Fibroblast of skin of left biceps (primary cell): ENCODE measurements at places on chromosomes 2 and 18.
A peak's percentile ranks its signal among the peaks of the same experiment; 100 is the strongest.

- DNase-seq: no peak
These were observed 217.5 kb upstream of the SOX11 start for GRCh38 chr2:5474716-5475115.

DNA sequence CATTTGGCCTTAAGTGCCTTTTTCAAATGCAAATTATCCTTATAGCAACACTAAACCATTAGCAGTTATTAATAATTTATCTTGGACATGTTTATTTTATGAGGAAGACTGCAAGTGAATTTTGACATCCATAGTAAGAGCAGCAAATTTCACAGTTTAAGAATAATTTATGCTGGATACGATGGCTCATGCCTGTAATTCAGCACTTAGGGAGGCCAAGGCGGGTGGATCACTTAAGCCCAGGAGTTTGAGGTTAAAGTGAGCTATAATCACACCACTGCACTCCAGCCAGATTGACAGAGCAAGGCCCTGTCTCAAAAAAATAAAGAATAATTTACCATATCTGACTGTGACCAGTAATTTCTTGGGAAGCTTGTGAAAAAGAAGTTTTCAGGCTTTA is 286.2 kb downstream of the TMX3 start:
- DNase-seq: no peak

GRCh38 chr2:144650907-144651306 is 131.0 kb upstream of the ZEB2 start:
- DNase-seq: peak; percentile 64

GRCh38 chr2:190791347-190791975 is 89.2 kb upstream of the GLS start:
- DNase-seq: no peak

DNA sequence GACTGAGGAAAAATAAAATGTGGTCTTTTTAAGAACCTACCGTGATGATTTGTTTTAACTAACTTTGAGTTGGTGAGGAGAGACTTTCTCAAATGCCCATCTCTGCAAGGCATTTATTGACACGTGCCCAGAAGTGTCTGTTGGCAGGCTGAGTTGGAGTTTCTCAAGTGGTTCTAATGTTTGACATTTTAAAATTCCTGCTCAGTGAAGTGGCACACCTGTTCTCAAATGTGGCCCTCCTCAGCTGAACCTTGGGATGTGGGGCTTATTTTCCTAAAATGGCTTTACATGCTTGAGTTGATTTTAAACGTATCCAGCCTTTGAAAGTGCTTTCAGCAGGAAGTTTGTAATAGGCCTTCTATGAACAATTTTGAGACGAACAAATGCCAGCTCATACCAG is 876 bp upstream of the CAVIN2 start:
- DNase-seq: no peak

- no peak for DNase-seq
These were observed 50.9 kb downstream of the DCDC2C start for GRCh38 chr2:3754280-3754679.

DNA sequence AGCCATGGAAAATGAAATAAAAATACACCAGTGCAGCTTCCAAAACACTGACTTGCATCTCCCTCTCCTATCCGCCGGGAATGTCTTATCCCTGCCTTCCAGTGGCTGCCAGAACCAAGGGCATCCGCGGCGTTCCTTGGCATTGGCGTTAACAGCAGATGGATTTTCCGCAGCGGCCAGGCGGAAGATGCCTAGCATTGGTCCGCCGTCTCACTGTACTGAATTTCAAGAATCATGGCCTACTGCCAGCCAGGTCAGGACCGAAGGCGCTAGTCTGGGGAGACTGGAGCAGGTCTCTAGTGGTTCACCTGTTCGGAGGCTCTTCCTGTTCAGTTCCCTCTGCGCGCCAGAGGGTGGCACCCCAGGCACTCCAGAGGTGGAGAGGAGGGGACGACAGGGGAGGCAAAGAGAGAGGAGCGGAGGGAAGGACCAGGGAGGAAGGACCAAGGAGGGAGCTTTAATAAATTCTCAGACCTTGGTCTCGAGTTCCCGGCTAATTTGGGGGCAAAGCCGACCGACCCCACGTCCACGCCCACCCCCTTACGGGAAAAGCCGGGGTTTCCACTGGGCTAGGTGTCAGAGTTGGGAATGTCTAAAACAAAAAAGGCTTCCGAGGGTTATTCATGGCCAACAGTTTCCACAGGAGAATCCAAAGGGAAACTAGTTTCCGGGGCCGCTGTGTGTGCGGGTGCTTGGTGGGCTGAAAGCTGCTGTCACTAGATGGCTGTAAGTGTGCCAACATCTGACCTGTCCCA is 3.7 kb upstream of the BCL2L11 start:
- no peak for DNase-seq

GRCh38 chr2:173572848-173573247 is 218.2 kb downstream of the CDCA7 start:
- DNase-seq: no peak

DNA sequence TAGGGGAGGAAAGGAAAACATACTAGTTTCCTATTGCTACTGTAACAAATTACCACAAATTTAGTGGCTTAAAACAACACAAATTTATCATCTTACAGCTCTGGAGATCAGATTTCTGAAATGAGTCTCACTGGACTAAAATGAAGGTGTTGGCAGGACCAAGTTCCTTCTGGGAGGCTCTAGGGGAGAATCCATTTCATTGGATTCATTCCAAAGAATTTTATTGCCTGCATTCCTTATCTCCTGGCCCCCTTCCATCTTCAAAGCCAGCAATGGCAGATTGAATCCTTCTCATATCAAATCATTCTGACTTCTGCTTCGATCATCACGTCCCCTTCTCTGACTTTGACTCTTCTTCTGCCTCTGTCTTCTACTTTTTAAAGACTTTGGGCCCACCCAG is 250.9 kb downstream of the IRS1 start:
- peak; percentile 39 for DNase-seq

GRCh38 chr2:180015951-180016709 is 9.0 kb upstream of the CWC22 start:
- peak; percentile 85 for DNase-seq
